ENCODE measurements at places on chromosomes 7 and 10.

GRCh38 chr7:28246921-28247461 lies 66.4 kb upstream of the JAZF1 start:
- no peak for DNase-seq

- DNase-seq = no peak
Observed at GRCh38 chr10:113681533-113682470, 2.1 kb downstream of the CASP7 start.

- DNase-seq = no peak
Observed at GRCh38 chr7:2598154-2598823, 33.5 kb upstream of the TTYH3 start.

GRCh38 chr10:9734218-9734617 lies 1283.5 kb upstream of the CELF2 start:
- DNase-seq = no peak

DNA sequence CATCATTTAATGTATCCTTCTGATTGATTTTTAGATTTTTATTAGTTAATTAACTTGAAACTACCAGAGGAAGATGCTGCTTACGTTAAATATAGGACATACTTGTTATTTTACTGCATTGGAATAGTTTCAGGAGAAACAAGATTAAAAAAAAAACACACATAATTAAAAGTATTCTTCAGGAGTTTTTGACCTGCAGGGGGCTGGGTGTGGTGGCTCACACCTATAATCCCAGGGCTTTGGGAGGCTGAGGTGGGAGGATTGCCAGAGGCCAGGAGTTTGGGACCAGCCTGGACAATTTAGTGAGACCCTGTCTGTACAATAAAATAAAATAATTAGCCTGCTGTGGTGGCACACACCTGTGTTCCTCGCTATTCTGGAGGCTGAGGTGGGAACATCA lies 10.7 kb downstream of the CBLL1 start:
- no peak for DNase-seq

DNA sequence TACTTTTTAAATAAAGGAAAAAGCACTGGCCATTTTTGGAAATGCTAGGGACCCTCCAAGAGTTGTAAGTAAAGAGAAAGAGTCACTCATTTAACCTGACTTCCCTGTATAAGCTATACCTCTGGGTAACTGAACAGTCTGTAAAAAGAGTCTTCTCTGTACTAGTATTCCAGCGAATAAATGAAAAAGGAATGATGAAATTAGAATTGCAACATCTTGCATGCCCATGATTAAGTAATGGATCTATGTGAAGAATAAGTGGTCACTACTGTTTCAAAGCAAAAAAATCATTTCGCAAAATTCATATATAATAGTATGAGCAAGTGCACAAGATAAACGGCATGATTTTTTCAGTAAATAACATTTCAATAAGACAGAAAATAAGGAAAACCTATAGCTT lies 116.8 kb downstream of the ZFAND4 start:
- no peak for DNase-seq

GRCh38 chr7:86914551-86914950 lies 144.9 kb downstream of the ELAPOR2 start:
- no peak for DNase-seq

DNA sequence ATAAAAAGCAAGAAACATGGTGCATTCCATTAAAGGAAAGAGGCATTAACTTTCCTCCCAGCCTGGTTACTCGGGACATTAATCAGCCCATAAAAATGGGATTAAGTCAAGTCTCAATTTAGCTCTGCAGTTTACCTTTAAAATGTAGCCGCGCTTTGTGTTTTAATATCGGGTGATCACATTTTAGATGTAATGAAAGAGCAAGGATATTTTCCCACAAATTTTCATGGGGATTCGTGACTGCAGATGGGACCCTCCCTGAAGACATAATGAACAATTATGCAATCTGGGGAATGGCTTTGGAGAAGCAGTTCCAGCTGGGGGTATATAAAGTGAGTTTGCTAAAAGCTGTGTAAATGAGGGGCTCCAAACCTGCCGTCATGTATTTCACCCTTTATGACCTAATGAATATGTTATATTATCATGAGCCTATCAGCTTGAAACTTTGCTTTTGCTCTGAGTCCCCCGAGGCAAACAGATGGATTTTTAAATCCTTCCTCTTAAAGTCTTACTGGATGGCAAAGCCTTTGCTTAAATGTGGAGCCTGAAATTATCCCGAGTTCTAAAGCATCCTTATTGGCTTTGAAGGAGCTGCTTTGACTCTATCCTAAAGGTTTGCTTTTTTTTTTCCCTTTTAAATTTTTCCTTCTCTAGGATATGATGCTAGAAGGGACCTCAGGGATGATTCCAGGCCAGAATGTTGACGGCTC lies 31.8 kb downstream of the BAMBI start:
- DNase-seq = no peak

GRCh38 chr10:7435674-7436073 lies 24.8 kb upstream of the SFMBT2 start:
- no peak for DNase-seq

DNA sequence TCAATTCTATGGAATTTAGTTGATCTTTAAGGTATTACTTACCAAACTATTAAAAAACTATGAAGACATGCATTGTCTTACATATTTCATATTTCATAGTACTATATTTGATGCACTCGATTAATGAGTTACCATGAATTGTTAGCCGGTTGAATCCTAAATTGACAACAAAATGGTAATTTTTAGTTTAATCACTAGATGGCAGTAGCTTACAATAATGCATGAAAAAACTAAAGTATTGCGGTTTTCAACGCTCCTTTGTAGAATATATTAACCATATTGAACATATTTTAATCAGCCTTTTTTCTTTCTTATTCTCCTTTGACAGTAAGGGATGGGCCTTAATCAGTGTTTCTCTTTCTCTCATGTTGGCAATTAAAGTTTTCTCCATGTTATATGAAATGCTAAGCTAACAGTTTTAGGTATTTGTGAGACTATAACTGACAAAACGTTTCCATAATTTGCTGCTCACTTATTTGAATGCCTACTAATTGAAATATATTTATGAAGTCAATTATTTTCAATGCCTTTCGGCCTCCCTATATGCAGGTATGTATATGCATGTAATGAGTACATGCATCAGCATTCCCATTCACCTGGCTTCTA lies 48.5 kb upstream of the ARL4A start:
- no peak for DNase-seq

DNA sequence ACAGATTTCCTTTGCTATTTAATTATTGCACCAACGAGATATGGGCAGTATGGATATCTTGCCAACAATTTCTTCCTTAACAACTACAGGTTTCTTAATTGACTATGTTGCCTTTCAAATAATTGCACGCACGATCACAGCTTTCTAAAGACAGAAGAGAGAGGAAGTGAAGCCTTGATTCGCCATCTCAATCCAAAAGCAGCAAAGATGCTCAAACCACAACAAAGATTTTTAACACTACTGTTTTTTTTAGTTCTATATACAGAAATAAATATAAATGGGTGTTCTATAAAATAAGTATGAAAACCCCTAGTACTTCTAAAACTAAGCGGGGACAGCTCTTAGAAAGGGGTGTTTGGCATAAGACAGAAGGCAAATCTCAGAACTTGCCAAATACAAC lies 251.3 kb downstream of the SFMBT2 start:
- DNase-seq = no peak

- DNase-seq = no peak
Observed at GRCh38 chr7:80922253-80923049, 3.6 kb upstream of the SEMA3C start.
